ENCODE measurements at places on chromosomes 11 and 22.

- DNase-seq = no peak
Observed at GRCh38 chr22:32874976-32875375, 73.5 kb downstream of the TIMP3 start.

- peak; percentile 45 for DNase-seq
Observed at GRCh38 chr11:16924826-16925560, 89.2 kb downstream of the PLEKHA7 start.

- DNase-seq = peak; percentile 90
Observed at GRCh38 chr11:112962579-112963367, 1.6 kb downstream of the NCAM1 start.

DNA sequence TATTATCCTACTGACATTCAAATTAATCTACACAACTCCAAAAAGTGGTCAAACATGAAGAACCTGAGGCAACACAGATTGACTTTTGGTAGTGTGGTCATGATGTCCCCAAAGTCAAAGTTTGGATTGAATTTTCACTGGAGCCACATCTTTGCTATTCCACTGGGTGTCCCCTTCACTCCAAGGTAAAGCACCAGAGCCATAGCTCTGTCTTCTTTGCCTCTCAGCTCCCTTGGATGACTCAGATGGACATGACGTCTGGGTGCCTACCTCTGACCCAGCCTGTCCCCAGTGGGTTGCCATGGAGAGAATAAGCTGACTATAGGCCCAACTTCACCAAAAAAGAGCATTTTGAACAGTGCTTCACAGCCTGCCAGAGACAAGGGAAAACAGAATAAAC is 57.4 kb upstream of the ARHGAP42 start:
- DNase-seq = no peak

GRCh38 chr22:28826921-28827320 is 26.6 kb upstream of the XBP1 start:
- DNase-seq = no peak

DNA sequence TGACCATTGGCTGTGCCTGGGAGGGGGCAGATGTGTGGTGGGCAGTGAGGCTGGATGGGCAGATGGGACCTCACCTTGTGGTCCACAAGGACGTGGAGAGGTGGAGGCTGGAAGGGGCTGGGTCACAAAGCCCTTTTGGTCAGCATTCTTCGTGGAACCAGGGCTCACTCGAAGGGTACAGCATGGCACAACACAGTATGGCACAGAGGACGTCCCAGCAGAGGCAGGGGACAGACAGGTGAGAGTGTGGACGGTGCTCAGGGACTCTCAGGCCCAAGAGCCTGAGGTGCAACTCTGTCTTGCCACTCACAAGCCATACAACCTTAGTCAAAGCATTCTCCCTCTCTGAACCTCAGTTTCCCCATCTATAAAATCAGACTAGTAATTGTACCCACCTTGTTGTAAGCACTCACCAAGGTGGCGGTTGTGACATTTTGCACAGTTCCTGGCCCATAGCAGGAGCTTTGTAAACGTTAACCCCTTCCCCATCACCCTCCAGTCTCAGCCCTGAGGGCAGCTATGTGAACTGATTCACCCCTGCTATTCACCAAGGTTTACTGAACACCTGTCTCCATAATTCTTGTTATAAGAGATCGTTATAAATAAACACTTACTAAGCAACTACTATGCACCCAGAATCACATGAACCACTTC is 11.6 kb upstream of the TSKU start:
- DNase-seq = no peak

- DNase-seq = no peak
Observed at GRCh38 chr22:21802056-21802455, 65.4 kb downstream of the MAPK1 start.

DNA sequence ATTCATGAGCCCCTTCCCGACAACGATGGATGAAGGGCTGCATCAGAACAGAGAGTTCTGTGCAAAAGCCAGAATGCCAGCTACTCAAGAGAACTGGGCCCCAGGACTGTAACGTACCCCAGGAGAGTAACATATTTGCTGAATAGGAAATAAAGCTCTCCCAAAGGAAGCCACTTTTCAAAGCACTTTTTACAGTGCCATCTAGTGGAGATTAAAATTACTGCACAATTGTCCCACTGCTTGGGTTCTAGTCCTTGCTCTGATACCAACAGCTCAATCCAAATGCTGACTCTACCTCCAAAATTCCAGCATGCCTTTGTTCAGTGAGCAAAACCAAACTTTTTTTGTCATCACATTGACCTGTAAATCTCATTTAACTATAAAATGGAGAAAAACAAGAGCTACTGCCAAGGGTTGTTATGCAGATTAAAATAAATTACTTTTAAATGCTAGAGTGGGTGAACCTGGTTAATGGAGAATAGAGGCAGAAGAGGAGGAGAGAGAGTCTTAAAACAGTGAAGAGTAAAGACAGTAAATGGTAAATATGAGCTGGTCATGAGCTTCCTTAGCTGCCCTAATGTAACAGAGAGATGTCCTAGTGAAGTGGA is 87.6 kb upstream of the FSHB start:
- DNase-seq = no peak

DNA sequence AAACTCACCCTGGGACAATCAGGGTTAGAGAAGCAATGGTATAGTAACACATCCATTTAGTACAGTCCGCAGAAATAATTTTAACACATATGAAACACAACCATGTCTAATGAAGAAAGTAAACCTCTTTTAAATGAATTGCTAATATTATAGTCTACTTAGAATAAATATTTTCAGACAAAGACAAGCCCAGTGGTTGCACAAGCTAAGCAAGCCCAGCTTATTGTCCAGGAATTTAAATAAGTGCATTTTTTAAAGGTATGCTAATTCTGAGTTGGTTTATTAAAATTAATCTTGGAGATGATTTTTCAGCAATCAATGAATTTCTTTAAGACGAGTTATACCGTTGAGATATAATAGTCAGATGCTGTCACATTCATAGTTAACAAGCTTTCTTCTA is 118.8 kb upstream of the BLID start:
- DNase-seq = no peak

DNA sequence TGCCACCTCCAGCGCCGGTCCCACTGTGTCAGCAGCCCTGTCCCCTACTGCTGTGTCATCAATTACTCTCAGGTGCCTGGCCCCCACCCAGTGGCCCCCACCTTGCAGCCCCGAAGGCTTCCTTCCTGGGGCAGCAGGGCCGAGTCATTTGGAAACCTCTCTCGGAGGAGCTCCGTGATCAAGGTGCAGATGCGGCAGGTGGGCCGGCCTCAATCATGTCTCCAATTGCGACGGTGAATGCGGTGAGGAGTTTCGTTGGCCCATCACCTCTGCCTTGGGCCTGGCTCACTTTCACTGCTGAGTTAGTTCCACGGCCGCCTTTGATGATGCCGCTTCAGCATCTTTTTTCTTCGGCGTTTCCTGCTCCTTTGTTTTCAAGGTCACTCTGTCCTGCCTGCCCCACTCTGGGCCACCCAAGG is 11.3 kb upstream of the CXCR5 start:
- no peak for DNase-seq

- no peak for DNase-seq
Observed at GRCh38 chr22:25494774-25495173, 69.7 kb upstream of the GRK3 start.
